ENCODE measurements at places on chromosomes 5 and 9.

- no peak for DNase-seq
These were observed 131.0 kb upstream of the VCAN start for GRCh38 chr5:83340511-83340918.

DNA sequence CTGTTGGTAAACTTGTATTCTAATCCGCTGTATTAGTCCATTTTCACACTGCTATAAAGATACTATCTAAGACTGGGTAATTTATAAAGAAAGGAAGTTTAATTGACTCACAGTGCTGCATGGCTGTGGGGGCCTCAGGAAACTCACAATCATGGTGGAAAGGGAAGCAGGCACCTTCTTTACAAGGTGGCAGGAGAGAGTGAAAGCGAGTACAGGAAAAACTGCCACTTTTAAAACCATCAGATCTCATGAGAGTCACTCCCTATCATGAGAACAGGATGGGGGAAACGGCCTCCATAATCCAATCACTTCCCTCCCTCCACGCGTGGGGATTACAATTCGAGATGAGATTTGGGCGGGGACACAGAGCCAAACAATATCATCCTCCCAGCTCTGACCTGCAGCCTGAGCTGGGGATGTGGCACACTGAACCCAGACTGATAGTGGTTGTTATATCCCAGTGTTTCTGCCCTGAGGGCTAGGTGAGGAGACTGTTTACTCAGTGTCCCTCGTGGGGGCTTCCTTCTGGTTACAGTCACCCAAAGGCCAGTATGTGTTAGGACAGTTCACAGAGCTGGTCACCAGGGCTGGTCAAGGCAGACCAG lies 488.3 kb downstream of the KDM4C start:
- no peak for DNase-seq

- DNase-seq: no peak
These were observed 146.9 kb downstream of the KIAA0825 start for GRCh38 chr5:94471521-94471920.

DNA sequence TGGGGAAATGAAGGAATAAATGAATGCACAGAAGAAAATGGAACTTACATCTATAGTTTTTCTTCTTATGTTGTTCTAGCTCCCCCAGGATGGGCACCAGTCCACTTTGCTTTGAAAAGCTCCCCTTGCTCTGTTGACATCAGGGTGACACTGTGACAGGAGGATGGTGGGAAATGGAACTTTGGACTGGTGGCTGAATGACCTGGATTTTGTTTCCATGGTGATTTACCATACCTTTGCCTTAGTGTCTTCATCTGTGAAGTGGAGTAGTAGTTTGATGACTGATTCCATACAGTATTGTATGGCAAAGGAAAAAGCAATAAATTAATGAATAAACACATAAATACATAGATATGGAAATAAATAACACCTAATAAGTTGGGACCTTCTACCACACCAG lies 294.7 kb downstream of the KIF4B start:
- no peak for DNase-seq

GRCh38 chr5:111236995-111237394 lies 12.8 kb downstream of the CAMK4 start:
- DNase-seq: no peak

DNA sequence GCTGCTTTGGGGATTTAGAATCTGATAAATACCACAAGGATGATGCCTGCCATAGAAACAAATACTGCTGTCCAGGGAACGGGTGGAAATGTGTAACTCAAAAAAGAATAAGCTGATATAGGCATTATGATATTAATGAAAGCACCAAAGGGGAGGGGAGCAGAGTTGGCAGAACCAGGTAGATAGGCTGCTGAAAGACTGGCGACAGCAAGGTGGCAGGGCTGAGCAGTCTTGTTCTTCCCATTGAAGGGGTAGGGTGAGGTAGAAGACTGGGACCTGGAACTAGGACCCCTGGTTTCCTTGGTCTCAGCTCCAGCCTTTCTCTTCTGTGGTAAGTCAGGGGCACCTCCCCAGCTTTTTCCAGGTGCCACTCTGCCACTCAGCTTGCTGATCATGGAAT lies 31.4 kb upstream of the TMOD1 start:
- no peak for DNase-seq

GRCh38 chr5:155728857-155729683 lies 597.9 kb upstream of the SGCD start:
- DNase-seq: no peak

- no peak for DNase-seq
These were observed 7.5 kb upstream of the NDST1 start for GRCh38 chr5:150500328-150500841.

DNA sequence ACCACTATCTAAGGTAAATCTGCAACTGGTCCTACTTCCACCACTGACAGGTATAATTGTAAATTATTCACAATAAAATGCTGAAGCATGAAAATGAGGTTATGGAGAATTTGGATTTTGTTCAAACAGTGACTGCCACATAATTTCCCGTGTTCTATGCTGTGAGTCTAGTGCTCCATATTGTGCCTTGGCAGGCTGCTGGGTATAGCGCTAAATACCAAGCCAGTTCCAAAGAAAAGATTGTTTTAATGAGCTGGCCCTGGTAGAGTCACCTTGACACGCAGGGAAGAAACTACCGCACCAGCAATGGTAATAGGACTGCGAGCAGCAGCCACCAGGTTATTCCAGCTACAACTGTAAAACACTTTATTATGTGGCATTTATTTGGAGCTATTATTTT lies 30.4 kb downstream of the PSMB7 start:
- no peak for DNase-seq

- no peak for DNase-seq
These were observed 9.8 kb downstream of the IRX1 start for GRCh38 chr5:3605298-3606010.

DNA sequence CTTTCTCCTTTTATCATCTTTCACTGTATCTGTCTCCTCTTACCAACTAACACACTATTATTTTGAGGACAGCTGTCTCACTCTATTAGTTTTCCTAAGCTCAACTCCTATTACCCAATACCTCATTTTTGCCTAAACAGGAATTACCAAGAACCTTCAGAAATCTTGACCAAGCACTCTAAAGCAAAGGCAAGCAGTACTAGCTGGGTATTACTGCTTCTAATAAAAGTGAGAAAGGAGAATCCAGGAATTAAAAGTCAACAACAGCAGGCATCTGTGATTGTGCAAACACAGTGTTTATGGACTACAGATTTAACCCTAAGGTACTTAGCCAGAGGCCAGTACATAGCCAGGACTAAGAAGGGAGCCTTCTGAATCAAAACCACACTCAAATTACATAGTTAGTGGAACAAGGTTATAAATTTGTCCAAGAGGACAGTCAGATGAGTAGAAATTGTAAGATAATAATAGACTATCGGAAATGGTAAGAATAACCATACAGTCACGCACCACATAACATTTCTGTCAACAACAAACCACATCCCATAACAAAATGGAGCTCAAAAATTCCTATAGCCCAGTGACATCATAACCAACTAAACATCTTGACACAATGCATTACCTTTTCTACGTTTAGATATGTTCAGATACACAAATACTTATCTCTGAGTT lies 8.3 kb downstream of the RFX3 start:
- DNase-seq: no peak

DNA sequence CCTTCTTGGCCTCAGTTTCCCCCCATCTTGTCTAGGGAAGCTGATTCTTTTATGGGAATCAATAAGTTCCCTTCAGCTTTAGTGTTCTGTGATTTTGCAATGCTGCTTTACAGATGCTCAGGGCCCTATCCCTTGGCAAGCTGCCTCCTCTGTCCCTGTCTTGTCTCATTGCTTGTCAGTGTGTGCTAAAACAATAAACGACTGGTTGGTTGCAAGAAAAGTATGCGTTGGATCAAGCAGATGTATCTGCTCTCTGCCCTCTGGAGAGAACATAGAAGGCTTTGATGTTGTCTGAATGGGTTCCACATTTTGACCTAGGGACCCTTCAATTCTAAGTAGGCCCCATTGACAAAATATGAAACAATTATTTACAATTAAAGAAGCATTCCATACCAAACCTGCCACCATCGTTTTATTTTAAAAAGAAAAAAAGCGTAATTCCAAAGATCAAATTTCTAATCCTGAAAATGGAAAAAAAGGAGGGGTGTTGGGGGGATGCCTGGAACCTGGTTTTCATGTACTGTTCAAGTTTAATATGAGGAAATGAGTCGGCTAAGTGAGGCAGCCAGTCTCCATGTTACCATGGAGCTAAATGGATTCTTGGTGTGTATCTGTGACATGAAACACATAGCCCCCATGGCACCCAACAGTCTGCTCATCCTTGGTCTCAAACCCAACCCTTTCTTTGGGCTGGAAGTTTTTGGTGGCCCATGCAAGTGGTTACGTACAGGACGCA lies 31.2 kb upstream of the TARS1 start:
- DNase-seq: no peak

- no peak for DNase-seq
These were observed 58.4 kb downstream of the UGCG start for GRCh38 chr9:111955048-111955447.

DNA sequence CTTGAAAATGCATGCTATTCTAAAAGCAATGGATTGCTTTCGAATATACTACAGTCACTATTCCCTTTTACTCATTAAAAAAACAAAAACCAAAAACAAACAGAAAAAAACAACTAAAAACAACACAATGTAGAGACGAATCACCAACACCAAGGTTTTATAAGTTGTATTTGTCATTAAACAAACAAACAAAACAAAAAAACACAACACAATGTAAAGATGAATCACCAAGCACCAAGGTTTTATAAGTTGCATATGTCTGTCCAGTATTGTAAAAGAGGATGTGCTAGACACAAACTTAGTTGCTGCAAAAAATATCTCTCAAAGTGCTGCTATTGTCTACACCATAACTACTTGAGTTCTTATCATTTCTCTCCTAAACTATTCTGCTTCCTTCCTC lies 1269.2 kb downstream of the EFNA5 start:
- DNase-seq: no peak

- no peak for DNase-seq
These were observed 988.2 kb upstream of the ARRDC3 start for GRCh38 chr5:92371171-92371888.

- peak; percentile 41 for DNase-seq
These were observed 8.4 kb downstream of the SMARCA2 start for GRCh38 chr9:2023532-2023931.

DNA sequence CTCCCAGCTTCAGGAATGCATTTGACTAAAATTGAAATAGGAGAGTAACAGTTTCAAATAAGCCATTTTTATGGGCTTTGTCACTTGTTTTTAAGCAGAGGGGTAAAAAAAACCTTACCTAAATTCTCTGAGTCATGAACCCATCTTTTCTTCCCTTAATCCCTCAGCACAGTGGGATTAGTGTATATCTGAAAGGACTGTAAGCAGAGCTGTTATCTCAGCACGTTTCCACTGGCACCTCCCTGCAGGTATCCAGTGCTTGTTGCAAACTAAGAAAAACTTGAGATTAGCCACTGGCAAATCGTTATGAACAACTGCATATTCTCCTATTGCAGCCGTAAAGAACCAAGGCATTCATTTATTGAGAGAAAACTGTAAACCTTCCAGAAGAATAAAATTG lies 872.7 kb downstream of the EFNA5 start:
- DNase-seq: no peak

- DNase-seq: peak; percentile 75
These were observed 1.6 kb upstream of the ANXA2R start for GRCh38 chr5:43041669-43042175.

- DNase-seq: no peak
These were observed 463.4 kb downstream of the ZNF608 start for GRCh38 chr5:124283031-124283430.

DNA sequence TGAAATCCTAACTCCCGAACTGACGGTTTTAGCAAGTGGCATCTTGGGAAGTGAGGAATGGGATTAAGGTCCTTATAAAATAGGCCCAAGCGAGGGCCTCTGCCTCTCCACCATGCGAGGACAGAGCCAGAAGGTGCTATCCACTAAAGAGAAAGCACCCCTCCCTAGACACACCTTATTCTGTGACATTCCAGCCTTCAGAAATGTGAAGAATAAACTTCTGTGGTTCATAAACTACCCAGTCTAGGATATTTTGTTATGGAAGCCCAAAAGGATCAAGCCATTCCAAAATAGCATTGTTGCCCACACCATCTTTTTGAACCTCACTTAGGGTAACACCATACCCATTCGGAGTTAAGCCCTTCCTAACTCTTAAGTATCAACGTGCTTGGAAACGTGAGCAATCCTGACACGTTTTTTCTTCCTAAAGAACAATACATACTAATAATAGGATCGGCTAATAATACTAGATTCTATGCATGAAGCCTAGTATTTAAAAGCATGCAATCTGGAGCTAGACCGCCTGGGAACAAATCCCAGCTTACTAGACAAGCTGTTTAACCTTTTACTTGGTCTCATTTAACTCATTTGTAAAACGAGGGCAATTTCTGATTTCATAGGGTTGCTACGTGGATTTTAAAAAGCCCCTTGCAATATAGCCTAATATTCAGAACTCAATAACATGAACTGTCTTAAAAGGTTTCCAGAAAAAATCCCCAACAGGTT lies 1.1 kb upstream of the SMC2 start:
- peak; percentile 12 for DNase-seq

- DNase-seq: no peak
These were observed 166.1 kb downstream of the CD180 start for GRCh38 chr5:67030289-67031056.

- DNase-seq: no peak
These were observed 33.9 kb downstream of the RAD23B start for GRCh38 chr9:107316795-107317661.

GRCh38 chr9:90927496-90927895 lies 125.9 kb downstream of the SYK start:
- no peak for DNase-seq

GRCh38 chr9:126719618-126720031 lies 85.2 kb upstream of the ZBTB43 start:
- peak; percentile 96 for DNase-seq

- DNase-seq: no peak
These were observed 5.5 kb upstream of the SMIM32 start for GRCh38 chr5:136198453-136198852.

DNA sequence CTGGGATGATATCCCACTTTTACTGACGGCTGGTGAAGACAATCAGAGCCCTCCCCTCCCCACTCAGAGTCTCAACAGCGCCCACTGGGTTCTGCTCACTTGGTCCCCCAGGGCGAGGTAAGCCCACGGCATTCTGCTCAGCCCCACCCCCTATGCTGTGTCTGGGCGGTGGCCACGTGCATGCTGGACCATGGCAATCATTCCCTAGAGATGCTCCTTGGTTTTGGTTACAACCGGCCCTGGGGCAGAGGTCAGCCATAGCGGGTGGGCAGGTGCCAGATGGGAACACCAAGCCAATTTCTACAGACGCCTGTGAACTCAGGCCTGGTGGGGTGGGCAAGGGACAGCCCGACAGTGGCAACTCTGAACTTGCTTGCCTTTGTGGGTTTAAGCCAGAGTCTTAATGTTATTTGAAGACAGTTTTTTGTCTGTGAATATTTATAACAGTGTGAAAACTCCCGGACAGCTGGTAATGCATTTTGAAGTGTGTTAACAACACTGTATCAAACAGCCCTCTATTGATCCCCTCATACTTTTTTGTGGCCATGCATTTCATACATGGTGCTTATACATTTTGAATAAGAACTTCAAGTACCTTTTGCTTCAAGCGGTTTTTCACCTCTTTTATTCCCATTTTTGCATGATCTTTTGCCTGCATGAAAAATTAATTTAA lies 94.2 kb downstream of the CRB2 start:
- DNase-seq: no peak
